ENCODE measurements at places on chromosomes 5 and 9.
A peak's percentile ranks its signal among the peaks of the same experiment; 100 is the strongest.

DNA sequence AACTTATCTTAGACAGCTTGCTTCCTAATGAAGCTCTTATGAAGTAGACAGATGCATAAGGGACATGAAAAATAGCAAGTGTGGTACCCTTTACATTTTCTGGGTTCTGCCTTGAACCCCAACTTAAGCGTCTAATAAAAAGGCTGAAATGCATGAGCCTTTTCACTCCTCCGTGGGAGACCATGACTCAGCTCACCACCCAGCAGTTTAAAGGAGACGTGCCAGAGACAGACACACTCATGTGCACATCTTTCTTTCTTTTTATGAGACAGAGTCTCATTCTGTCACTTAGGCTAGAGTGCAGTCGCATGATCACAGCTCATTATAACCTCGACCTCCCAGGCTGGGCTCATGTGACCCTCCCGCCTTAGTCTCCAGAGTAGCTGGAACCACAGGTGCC lies 22.3 kb downstream of the CTXN3 start:
- H3K36me3 ChIP-seq, result no peaks in the 10 kb centered on the region
- no peaks in the 10 kb centered on the region for H3K4me1 ChIP-seq
- H3K27me3 ChIP-seq, result no peaks in the 10 kb centered on the region
- H3K27ac ChIP-seq, result no peak overlapping the region
- H3K4me3 ChIP-seq, result no peak overlapping the region
- no peak for DNase-seq

DNA sequence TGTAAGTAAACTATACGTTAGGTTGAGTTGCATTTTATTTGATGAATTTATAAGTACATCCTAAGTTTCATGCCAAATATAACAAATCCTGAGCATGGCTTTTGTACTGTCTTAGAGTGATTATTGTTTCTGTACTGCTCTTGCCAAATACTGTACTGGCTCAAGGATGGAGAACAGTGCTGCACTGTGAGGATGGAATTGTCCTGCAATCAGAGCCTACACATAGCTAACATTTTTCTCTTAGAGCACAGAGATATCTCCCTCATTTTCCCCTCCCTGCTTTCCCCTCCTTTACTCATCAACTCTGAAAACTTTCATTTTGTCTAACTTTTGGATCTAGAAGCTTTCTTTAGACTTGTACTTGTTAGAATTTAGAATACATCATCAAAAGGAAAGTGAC lies 28.3 kb downstream of the LRRC70 start:
- DNase-seq, result no peak
- H3K27ac ChIP-seq, result no peak overlapping the region
- no peaks in the 10 kb centered on the region for H3K27me3 ChIP-seq
- H3K4me1 ChIP-seq, result no peaks in the 10 kb centered on the region
- H3K4me3 ChIP-seq, result no peak overlapping the region
- no peaks in the 10 kb centered on the region for H3K36me3 ChIP-seq

GRCh38 chr5:89011778-89012711 lies 129.1 kb upstream of the MEF2C start:
- H3K4me3 ChIP-seq, result no peak overlapping the region
- H3K4me1 ChIP-seq, result no peaks in the 10 kb centered on the region
- no peaks in the 10 kb centered on the region for H3K36me3 ChIP-seq
- no peak for DNase-seq
- H3K27ac ChIP-seq, result no peak overlapping the region
- H3K27me3 ChIP-seq, result no peaks in the 10 kb centered on the region

DNA sequence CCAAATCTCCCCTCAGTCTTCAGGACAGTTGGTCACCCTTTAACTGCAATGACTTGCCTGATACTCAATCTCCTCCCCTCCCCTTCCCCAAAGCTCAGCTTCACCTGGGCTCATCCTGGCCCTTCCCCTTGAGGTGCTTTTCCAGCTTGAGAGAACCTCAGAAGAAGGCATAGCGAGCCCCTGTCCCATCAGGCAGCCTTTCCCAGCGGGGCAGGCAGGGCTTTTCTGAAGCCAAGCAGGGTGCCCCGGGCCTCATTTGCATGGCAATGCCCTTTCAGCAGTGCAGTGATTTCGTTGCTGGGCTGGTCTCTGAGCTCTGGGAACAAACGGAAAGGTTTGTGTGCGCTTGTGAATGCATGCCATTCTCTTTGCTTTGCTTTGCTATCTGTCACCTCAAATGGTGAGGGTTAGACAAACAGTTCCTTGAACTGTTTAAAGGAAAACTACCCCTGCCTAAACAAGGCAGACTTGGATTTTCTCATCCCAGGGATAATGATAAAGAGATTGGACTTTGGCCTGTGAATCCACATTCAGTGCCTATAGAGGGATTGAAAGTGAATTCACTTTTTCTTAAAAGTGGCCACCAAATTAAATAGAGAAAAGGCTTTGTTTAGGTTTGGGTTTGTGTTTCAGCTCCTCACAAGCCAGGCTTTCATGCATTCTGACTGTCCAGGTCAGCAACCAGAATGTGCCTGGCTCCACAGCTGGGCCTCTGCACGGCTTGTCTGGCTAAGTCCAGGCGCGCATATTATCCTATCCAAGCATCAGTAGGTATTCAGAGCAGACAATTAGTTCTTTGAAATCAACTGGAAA lies 165.3 kb downstream of the ZNF608 start:
- no peaks in the 10 kb centered on the region for H3K36me3 ChIP-seq
- H3K4me1 ChIP-seq, result peaks cover 24% of the 10 kb centered on the region
- no peak overlapping the region for H3K4me3 ChIP-seq
- no peak for DNase-seq
- H3K27me3 ChIP-seq, result no peaks in the 10 kb centered on the region

DNA sequence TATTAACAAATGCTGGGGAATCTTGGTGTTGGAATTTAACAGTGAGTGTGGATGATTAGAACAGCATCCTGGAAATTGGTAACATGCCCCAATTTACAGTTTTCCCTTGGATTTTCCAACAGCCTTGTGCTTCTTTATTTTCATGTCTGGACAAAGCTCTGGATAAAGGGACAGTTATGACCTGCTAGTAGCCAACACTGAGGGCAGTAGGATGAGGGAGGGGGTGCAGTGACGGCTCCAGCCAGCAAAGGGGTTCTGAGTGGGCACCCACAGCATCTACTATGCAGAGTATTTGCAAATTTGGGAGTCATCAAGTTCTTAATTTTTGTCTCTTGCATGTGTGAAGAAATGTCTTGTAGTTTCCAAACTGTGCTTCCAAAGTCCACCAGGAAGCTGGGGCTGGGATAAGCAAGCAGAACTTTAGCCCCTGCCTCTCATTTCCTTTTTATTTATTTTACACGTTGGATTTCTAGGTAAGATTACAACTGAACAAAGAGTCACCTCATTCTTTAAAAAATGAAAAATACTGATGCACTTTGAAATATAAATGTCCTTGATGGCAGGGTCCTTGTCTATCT lies 63.0 kb upstream of the SELENOP start:
- no peaks in the 10 kb centered on the region for H3K4me1 ChIP-seq
- peaks cover 2% of the 10 kb centered on the region for H3K27me3 ChIP-seq
- no peak for DNase-seq
- H3K27ac ChIP-seq, result no peak overlapping the region

DNA sequence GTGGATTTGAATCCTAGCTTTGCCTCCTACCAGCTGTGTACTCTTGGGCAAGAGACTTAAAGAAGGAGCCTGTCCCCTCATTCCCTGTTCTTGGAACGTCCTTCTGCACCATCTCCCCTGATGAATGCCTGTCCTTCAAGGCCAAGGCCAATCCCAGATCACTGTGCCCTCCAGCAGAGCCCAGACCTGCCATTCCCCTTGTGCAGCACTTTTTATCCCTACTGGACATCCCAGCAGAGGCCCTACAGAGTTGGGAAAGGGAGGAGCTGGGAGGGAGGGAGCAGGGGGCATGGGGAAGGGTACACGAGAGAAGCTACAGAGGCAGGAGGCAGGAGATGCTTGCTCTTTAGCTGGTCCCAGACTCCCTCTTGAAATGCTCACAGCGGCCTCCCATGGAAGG lies 223.9 kb downstream of the PBX3 start:
- H3K27me3 ChIP-seq, result no peaks in the 10 kb centered on the region
- no peak overlapping the region for H3K27ac ChIP-seq
- H3K4me1 ChIP-seq, result no peaks in the 10 kb centered on the region
- H3K36me3 ChIP-seq, result no peaks in the 10 kb centered on the region

DNA sequence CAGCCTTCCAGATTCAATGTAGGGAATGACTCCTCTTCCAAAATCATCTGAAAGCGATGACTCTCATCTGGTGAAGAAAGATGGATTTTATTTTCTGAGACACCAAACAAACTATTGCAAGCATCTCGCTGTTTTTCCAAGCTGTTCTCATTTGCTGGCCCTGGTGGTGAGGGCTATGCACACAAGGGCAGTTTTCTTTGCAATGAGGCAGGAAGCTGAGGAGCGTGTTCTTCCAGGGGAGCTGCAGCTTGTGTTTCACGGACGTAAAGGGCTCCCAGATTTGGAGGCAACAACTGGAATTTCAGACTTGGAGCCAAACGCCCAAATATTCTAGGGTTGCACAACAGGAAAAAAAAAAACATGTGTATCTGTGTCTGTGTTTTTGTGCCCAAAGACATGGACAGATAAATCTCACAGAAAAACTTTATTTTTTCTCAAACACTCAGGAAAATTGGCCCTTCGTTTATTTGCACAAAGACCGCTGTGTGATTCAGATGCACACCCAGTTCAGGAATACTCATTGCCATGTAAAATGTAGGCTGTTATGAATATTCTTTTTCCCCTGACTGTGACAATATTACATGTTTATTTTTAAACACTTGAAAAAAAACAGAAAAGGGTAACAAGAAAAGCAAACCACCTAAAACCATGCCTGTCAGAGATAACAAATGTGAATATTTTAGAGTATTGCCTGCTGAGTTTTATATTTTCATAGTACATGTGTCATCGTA lies 151.3 kb downstream of the GAS1 start:
- no peak for DNase-seq
- no peak overlapping the region for H3K27ac ChIP-seq
- no peak overlapping the region for H3K4me3 ChIP-seq
- H3K4me1 ChIP-seq, result no peaks in the 10 kb centered on the region
- no peaks in the 10 kb centered on the region for H3K36me3 ChIP-seq

DNA sequence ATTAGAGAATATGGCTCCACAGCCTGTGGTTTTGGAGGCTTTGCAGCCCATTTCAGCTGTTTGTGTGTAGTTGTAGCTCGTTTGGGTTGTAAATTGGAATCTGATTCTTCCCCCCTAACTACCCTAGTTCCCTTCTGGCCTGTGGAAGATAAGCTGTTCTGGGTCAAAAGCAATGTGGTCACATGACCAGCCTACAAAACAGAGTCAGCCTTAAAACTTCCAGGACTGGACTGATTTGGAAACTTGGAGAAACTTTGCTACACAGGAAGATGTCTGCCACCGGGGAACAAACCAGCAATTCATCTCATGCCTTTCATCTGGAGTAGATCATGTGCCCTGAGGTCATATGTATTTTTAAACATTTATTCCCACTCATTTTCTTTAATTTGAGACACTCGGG lies 83.8 kb downstream of the DAPK1 start:
- H3K36me3 ChIP-seq, result no peaks in the 10 kb centered on the region
- no peak overlapping the region for H3K27ac ChIP-seq
- H3K27me3 ChIP-seq, result no peaks in the 10 kb centered on the region

DNA sequence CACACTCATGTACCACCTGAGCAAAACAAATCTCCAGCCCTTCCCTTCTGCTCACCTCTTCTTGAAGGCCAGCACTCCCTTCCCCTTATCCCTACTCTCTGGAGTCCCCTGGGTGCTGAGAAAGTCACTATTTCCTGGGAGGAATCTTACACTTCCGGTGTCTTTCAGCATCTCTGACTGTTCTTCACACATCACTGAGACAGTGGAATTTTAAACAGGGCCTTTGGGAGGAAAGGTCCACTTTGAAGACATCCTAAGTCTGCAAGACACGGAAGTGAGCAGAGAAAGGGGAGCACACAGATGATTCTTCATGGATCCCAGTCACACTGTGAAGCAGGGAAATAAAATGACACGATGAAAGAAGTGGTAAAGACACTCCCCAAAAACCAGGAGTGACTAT lies 25.6 kb downstream of the FRMD3 start:
- DNase-seq, result no peak
- no peaks in the 10 kb centered on the region for H3K36me3 ChIP-seq
- no peak overlapping the region for H3K27ac ChIP-seq
- H3K4me3 ChIP-seq, result no peak overlapping the region

- no peak overlapping the region for H3K27ac ChIP-seq
- no peak for DNase-seq
- no peaks in the 10 kb centered on the region for H3K36me3 ChIP-seq
- H3K4me3 ChIP-seq, result no peak overlapping the region
- peaks cover 6% of the 10 kb centered on the region for H3K27me3 ChIP-seq
Observed at GRCh38 chr9:36891341-36891811, 142.7 kb downstream of the PAX5 start.

- DNase-seq, result no peak
- H3K27me3 ChIP-seq, result peaks cover 2% of the 10 kb centered on the region
- no peak overlapping the region for H3K4me3 ChIP-seq
- H3K36me3 ChIP-seq, result no peaks in the 10 kb centered on the region
- no peak overlapping the region for H3K27ac ChIP-seq
- no peaks in the 10 kb centered on the region for H3K4me1 ChIP-seq
Observed at GRCh38 chr5:72436796-72437471, 70.3 kb downstream of the ZNF366 start.

- DNase-seq, result no peak
- no peak overlapping the region for H3K27ac ChIP-seq
- no peaks in the 10 kb centered on the region for H3K27me3 ChIP-seq
- H3K4me1 ChIP-seq, result no peaks in the 10 kb centered on the region
Observed at GRCh38 chr9:109861918-109862317, 81.9 kb downstream of the PALM2AKAP2 start.

DNA sequence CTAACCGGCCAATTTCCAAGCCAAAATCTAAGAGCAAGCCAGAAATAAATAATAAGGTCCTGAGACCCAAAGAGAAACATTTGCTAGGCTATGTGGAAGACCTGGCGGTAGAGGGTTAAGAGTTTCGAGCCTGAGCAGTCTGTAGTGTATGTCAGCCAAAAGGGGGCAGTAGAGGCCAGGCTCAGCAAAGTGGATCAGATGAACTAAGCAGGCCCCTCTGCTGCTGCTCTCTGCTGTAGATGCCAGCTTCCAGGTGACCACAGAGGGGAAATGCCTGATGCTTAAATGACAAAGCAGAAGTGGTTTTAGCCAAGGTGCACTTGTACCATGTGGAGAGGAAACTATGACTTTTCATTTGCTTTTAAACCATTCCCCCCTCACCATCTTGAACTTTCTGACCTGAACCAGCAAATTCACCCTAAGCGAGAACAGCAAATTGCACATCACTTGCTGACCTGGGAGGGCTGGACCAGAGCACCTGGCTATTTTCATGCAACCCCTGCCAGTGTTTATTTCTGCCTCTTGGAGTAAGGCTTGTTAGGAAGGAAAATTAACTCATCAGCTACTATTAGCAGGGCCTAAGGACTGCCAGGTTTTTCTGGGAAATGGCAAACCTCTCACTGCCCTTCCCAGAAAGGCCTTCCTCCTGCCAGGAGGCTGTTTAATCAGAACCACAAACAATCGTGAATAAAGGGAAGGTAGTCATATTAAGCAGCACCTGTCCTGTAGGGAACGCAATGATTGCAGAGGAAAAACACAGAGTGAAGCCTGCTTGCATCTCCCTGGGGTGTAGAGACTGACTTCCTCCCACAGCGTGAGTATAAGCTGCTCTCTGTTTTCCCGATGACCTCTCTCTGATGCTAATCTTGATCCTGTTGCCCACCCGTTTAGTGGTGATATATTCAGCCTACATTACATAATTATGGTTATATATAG lies 818.2 kb downstream of the TLR4 start:
- no peak overlapping the region for H3K27ac ChIP-seq
- DNase-seq, result peak; percentile 28
- H3K4me1 ChIP-seq, result no peaks in the 10 kb centered on the region
- H3K27me3 ChIP-seq, result no peaks in the 10 kb centered on the region
- H3K36me3 ChIP-seq, result no peaks in the 10 kb centered on the region
